Stimulated activated CD8-positive, alpha-beta memory T cell treated with anti-CD3 and anti-CD28 coated beads, Interleukin-7, amount 100 ng/mL, for 48 hours (primary cell): ENCODE measurements at places on chromosomes 12 and 14.

- no peak for DNase-seq
Measured at GRCh38 chr12:49907352-49907751, 3.7 kb upstream of the FAIM2 start.

GRCh38 chr14:101276309-101277091 is 284.8 kb upstream of the DIO3 start:
- no peak for DNase-seq

GRCh38 chr12:79420146-79420618 is 270.6 kb downstream of the PAWR start:
- DNase-seq = no peak

DNA sequence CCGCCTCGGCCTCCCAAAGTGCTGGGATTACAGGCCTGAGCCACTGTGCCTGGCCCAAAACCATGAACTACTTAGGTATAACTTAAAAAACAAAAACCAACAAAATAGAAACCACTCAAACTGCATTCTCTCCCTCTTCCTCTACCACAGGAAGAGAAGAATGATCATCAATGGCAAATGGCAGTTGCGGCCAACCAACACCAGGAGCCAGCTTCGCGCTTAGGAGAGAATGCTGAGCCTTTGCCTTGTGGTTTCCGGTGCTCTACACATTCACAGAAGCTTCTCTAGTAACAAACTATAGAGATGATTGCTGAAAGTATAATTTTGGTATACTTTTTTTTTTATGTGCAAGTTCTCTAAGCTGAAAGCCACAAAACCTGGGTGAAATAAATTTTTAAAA is 17.1 kb downstream of the CATSPERB start:
- no peak for DNase-seq

GRCh38 chr12:26080911-26081310 is 43.9 kb downstream of the BHLHE41 start:
- DNase-seq = no peak

DNA sequence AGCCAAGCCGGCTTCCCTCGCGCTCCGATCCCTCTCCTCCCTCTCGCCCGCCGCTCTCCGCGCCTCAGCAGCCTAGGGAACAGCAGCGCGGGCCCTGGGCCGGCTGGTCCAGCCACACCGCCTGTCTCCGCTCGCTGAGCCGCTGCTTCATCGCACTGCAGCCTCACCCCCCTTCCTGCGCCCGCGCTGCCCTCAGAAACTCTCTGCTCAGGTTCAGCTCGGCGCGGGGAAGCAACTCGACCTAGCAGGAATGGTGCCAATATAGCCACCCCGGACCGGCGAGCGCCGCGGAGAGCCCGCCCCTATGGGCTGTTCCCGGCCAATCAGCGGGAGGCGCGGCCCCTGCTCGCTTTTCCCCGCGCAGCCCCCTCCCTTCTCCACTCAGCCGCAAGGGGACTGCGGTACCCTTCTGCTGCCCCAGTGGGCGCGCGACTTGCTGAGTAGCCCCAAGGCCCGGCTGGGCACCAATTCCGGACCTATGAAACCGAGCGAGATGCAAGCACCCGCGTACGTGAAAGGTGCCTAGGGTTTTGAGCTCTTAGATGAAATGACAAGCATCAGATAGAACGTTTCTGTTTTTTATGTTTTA is at the start of gene ADAMTS20:
ADAMTS20 (minus strand) TSS at position 233 of the 589 bp plus-strand sequence. CDS start 282 bp downstream, outside the sequence.
- no peak for DNase-seq

DNA sequence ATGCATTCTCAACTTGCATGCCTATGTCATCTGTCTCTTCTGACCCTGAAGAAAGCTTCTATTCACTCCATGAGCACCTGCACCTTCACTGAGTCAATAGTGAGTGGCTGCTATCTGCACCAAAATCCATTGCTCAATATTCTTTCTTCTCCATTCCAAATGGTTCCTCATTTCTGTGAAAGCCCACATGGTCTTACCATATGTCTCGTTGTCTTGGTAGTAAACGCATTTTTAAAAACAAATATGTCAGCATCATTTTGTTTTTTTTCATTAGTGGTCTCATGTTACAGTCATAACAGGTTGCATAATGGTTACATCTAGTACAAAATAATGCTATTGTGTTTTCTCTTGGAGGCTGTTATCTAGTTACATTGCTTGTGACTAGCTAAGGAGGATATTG is 106.9 kb upstream of the CPM start:
- DNase-seq = no peak

- DNase-seq = no peak
Measured at GRCh38 chr12:57726884-57727757, 11.4 kb downstream of the AGAP2 start.

DNA sequence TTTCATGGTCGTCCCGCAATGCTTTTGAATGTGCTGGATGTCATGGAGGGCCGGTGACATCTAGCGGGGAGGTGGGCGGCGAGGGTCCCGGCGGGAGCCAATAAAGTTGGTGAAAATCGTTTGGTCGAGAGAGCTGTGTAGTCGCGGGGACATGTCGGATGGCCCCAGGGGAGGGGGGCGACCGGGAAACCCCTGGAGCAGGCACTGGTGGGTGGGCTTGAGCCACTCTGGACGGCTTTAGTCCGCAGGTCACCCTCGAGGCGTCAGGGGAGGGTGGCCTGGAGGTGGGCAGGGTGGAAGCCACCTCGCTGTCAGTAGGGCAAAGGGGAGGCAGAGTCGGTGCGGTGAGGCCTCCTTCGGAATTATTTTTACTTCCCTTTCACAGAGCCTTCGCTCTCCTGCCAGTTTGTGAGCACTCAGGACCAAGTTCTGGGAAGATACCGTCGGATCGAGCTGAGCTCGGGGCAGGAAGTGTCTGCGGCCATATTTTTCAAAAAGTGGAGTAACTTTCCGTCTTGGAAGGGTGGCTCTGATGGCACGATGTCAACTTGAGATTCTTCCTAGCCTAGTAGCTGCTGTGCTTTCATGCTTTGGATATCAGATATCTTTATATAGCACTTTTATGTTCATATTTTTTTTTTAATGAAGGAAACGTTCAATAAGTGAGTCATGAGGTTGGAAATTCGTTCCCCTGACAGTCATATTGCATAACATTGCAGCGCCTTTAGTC is 28.2 kb downstream of the WBP11 start:
- DNase-seq = no peak

DNA sequence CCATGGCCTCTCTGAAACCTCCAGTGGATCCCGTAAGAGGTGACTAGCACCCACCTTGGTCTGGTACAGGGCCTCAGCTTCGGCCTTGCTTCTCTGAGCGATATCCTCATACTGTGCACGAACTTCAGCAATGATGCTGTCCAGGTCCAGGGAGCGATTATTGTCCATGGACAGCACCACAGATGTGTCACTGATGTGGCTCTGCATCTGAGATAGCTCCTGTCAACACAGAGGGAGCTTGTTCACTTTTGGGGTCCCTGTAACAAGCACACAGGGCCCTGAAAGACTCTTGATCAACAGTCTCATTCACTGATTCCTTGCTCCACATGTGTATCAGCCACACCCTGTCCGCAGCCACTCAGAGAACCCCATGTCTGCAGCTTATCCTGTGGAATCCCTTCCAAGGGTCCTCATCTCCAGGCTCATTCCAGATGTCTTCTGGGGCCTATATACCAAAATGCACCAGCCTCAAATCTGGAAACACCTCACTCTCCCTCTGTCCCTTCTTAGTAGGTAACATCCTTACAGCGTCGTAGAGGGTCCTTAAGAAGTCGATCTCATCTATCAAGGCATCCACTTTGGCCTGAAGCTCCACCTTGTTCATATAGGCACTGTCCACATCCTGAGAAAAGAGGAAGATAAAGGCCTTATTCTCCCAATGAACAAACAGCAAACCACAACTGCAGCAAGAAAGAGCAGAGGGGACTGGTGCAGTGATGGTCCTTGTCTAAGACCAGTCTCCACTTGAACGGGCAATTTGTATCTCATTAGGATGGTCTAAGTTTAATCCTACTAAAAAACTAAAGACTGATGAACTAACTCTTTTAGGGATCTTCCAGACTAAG is 3.5 kb downstream of the KRT3 start:
- DNase-seq = no peak

DNA sequence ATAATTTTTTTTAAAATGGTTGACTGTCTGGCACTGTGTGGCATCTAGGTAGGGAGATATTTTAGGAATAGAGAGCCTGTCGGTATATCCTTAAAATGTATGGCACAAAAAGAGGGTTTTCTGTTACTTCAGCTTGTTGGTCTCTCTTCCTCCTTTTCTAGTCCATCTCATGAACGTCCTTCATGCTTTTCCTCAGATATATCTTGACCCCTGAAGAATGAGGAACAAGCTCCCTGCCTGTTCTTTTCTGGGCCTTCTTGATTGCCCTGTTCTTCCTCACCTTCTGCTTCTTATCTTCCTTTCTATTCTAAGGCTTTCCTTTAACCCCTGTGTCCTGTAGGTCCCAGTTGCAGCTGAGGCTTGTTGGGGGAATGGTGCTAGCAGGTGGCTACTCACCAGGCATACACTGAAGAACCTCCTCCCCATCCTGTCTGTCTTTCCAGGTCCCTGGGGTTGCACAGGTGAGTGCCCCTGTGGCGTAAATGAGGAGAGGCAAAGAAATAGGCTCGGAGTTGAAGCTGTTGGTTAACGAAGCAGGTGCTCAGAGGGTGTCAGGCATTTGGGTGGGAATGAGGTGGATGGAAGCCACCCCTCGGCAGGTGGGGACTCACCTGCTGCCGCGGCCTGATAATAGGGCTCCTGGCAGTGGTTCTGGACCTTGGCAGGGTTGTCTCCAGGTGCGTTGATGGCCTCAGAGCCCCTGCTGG is 7.2 kb upstream of the C1R start:
- no peak for DNase-seq

GRCh38 chr12:90987520-90987919 is 17.3 kb downstream of the EPYC start:
- DNase-seq = no peak

DNA sequence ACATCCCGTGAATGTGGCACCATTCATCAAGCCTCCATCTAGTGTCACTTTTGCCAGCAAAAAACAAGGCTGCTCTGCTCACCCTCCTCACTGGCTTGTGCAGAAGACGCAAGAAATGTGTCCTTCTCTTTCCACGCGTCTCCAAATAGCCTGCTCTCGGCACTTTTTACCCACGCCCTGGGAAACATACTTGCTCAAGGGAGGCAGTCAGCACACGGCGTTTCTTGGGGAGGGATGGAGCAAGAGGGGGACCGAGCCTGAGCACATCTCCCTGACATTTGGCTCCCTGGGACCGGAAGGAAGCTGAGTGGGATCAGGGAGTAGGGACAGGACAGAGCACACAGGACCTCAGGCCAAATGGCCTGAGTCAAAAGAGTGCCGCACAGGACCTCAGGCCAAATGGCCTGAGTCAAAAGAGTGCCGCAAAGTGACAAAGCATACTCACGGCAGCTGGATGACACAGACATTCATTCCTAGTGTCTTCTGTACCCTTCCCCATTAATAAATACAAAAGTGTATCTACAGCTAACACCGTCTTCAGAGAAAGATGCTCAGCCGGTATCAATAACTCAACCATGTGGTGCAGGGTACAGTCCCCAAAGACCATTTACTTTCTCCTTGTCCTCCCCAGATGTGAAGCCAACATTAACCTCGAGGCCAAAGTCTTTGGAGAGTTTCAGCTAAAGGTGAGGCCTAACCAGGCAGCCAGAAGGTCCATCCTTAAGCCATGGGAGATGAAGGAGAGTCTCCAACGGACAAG is 7.1 kb downstream of the BCL11B start:
- DNase-seq = no peak

DNA sequence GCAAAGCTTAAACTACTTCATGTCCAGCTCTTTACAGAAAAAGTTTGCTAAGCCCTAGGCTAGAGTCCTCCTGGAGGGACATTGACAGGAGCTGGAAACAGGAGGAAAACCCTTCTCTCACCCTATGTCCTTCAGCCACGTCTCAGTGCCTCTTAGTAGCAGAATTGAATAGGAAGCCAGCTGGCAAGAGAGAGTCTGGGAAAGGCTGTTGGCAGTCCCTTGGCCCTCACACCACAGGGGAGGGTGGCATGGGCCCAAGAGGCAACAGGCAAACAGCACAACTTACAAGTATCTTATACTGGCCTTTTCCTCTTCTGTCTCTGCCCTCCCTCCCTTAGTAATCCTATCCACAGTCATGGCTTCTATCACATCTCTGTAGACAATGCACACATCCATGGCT is 27.7 kb upstream of the DHRS2 start:
- no peak for DNase-seq

DNA sequence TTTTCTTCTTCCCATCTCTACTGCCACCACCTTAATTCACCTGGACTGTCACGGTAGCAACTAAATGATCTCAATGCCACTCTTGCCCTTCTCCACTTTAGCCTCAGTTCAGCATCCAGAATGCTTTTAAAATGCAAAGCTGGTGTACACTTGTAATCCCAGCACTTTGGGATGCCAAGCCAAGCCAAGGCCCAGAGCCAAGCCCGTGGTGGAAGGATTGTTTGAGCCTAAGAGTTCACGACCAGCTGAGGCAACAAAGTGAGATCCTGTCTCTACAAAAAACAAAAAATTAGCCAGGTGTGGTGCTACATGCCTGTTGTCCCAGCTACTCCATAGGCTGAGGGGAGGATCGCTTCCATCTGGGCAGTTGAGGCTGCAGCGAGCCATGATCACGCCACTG is 5.9 kb downstream of the CIPC start:
- no peak for DNase-seq

DNA sequence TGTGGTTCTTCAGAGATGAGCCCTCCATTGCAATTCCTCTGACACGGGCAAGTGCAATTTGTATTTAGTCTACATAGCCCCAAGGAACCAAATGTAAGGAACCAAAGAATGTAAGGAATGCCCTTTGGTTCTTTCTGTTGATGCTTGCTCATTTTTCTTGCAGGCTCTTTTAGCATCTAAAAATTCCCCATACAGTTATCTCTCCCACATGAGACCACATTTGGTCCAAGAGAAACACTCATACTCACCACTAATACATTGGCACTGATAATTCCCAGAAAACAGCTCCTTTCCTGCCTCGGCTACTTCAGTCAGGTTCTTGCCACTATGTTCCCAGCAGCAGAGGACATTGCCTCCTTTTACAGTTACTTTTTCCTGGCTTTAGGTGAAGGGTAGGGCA is 332.6 kb downstream of the AEBP2 start:
- no peak for DNase-seq
